ENCODE measurements at places on chromosomes 11 and 22.

GRCh38 chr11:94077552-94078293, 50.9 kb upstream of the PANX1 start:
- DNase-seq = no peak

DNA sequence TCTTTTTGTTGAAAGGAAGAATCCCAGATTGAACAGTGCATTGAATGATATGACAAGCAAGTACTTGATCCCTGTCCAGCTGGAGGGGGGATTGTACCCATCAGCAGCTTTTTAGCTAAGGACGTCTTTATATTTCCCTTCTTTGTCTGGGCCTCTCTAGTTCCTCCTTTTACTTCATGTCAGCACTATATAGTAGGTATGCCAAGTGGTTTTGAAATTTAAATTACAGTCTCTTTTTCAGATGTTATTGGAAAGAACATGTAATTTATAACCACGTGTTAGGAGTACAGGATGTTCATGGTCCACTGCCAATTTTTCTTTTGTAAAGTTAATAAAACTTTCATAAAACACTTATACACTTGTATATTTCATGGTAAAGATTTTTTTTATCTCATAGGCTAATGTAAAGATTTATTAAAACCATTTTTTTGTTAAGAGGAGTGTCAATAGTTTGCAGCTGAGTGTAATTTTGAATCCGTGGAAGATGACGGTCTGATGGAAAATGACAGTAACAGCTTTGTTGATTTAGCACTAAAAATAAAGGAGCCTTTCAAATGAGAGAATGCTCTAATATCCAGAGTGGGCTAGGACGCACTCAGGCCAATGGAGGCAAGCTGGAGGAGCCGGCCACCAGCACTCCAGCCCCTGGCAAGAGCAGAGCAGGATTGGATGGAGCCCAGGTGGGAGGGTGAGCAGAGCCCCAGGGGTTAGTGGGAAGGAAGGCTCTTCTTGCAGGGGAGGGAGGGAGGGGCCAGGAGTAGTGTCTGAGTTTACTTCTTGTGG, 488.3 kb downstream of the INSC start:
- no peak for DNase-seq

DNA sequence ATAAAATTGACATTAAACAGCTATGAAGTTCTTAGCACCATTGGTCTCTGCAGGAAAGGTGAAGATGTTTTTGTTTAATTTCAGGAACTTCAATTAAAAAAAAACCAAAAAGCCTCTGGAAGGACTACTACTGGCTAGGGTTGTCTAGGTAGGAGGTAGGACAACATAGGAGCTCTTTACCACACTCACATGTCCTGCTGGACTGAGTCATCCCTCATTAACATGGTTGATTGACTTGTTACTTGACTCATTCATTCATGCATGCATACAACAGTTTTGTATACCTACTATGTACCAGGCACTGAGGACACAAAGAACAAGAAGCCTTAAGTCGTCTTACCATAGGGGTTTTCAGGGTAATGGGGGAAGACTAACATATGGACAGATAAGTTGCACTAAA, 216.9 kb upstream of the ARHGAP20 start:
- DNase-seq = no peak

DNA sequence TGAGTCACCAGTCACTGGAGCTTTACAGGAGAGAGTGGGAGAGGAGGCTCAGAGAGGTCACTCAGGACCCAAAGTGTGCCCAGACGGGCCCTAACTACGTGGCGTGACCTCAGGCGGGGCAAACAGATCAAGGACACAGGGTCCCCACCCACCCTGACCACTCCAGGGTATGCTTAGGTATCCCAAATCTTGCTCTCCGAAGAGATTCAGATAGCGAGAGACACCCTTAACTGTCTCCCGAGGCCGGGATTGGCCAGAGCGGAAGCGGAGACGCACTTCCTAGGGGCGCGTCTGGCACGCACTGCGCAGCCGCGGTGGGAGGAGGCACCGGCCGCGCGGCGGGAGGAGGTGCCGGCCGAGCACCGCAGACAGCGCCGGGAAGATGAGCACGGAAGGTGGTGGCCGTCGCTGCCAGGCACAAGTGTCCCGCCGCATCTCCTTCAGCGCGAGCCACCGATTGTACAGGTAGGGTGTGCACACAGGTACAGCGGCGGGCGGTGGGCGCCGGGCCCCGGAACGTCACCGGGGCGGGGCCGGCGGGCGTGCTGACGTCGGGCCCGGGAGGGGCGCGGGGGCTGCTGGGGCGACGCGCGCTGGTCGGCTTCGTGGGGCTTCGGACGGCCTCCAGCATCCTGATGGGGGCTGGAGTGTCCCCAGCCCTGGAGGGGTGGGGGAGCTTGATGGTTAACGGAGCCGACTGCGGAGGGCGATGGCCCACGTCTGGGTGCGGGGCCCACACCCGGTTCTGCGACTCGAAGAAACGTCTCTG, at the start of gene PTS:
Gene PTS, plus strand, starts transcription at position 367 of the 769 bp plus-strand sequence. Its CDS starts 16 bp downstream, at position 383.
- peak; percentile 91 for DNase-seq

DNA sequence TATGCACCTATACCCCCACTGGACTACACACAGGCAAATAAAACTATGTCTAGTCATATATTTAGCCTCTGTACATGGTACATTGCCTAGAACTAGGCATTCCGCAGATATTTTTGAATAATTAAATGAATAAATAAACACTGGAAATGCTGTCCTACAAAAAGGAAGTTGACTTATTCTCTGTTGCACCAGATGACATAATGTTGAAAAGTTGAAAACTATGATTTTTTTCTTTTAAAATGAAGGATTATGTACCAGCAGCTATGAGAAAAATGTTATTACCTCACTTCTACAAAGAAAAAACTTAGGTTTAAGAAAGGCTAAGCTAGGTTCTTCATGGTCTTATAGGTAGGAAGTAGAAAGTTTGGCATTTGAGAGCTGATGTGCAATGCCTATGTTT, 856.6 kb downstream of the METTL15 start:
- no peak for DNase-seq

GRCh38 chr11:33258631-33259205, 1.5 kb downstream of the HIPK3 start:
- no peak for DNase-seq

DNA sequence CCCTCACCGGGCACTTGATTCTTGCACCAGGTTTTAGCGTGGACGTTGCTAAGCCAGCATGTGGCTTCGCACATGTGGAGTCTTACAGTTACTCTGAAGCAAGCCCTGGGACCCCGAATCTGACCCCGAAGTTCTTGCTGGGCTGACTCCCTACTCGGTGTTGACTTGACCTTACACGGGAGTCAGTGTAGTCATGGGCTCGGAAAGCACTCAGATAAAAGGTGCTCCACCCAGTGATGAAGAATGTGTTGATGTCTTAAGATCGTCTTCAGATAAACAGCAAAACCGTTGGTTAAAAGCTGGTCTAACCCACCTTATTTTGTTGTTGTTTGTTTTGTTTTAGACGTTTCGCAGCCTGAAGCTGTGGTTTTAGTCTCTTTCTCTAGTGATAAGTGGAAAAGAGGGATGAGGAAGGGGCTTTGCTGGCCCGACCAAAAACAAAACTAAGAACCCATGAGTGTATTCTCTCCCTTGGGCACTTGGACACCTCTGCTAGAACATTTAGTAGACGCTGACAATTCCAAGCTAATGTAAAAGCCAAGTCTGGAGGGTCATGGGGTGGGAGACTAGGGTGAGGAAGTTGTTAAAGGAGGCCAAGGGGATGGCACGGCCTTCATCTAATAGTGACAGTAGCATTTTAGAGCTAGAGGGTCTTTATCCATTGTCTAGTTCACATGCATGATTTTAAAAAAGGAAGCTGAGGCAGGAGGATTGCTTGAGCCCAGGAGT, 69.9 kb downstream of the BCR start:
- no peak for DNase-seq

DNA sequence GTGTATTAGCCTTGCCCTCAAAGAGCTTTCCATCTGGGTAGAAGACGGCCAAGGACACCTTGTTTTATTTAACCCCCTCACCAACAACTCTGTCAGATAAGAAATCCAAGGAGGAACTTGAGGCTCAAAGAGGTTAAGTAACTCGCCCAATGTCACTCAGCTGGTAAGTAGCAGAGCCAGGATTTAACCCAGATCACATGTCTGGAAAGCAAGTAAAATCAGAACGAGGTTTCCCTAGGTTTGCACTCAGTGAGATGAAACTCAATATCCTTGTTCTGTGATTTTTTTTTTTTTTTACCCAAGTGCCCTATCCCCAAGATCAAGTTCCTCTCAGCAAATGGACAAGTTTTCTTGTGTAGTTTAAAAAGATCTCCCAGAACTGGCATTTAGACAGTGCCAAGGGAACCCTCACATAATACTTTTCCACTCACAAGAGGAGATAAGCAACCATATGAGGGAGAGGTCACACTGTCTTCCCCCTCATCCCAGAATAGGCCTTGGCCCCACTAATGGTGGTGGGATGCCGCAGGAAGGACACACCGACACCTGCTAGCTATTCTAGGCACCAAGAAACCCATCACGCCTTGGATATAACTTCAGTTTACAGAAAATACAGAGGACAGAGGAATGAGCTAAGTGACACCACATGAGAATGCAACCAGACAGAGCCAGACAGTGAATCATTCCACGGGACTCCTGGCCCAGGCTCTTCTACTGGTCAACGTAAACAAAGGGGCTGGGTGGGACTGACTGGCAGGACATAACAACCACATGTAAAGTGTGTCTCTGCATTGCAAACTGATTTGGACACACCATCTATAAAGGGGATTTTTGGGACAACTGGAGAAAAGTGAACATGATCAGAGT, 8.6 kb upstream of the ARAP1 start:
- no peak for DNase-seq

DNA sequence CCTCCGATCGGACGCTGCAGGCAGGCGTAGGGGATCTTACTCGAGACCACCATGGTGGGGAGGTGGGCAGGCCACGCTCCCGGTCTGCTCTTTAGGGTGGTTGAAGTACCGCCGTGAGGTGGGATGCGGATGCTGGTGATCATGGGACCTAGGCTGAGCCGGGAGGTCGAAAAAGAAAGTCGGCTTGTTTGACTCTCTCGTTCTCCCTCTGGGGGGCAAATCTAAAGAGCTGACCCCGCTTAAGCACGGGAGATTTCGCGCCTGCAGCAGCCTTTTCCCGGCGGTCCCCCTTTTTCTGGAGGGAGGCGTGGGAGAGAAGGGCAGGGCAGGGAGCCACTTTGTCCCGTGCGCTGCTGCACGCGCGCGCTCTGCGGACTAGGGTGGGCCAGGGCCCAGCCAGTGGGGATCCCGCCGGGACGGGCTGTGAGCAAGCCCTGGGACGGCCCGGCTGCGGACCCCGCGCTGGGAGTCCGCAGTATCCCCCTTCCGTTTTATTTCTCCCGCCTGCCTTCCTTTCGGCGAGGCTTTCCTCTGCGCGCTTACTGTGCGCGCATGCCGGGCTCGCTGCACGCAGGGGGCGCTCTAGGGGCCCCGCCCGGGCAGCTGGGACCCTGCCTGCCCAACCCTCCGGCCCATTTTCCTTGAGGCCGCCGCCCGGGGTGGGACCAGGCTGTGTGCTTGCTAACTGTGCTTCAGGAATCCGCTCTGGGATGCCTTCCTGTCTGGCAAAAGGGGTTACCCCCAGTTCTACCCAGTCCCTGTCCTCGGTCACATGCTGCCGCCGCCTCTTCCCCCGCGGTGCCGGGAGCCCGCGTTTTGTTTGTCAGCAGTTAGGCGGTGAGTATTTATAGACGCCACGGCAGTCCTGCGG, 81.0 kb downstream of the PRR5L start:
- peak; percentile 56 for DNase-seq

- no peak for DNase-seq
Measured at GRCh38 chr11:121131656-121132055, 30.6 kb downstream of the TECTA start.

- DNase-seq = no peak
Measured at GRCh38 chr22:37314315-37315074, 32.2 kb downstream of the CYTH4 start.

- DNase-seq = no peak
Measured at GRCh38 chr22:19669570-19669969, 44.7 kb upstream of the SEPTIN5 start.

DNA sequence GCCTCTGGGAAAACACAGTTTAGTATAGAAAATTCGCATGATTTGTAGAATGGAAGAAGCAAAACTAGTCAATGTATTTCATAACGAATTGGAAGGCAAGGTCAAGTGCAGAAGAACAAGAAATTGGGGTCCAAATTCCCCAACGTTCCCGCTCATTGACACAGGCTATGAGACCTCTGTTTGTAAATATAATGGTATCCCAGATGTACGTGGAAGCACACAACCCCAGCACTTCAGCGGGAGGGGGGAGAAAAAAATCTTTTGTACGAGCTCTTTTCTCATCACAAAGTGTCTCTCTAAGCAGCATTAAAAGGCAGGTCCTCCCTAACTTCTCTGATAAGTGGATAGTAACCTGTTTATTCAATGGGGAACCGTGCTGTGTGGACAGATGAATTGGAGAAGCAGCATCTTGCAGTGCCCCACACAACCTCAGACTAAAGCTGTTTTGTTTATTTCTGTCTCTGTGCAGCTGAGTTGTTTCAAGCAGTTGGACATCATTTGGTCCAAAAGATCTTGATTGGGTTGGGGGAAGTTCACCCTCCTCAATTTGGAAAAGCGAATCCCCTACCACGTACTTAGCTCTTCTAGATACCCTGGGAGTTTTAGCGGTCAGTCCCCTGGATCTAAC, 1.1 kb upstream of the GAB2 start:
- no peak for DNase-seq

GRCh38 chr22:20738394-20739089, 35.4 kb upstream of the SERPIND1 start:
- DNase-seq = no peak

- no peak for DNase-seq
Measured at GRCh38 chr11:125956391-125957134, 10.7 kb downstream of the VSIG10L2 start.

DNA sequence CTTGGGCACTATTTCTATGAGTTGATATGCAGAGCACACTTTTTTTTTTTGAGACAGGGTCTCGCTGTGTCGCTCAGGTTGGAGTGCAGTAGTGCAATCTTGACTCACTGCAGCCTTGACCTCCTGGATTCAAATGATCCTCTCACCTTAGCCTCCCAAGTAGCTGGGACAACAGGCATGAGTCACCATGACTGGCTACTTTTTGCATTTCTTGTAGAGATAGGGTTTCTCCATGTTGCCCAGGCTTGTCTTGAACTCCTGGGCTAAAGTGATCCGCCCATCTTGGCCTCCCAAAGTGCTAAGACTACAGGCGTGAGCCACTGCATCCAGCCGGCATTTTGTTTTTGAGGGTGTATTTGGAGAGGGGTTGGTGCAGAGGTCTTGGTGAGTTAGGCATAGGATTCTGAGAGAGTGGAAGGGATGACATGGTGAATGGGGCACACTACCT, 29.9 kb upstream of the MTCH2 start:
- no peak for DNase-seq

DNA sequence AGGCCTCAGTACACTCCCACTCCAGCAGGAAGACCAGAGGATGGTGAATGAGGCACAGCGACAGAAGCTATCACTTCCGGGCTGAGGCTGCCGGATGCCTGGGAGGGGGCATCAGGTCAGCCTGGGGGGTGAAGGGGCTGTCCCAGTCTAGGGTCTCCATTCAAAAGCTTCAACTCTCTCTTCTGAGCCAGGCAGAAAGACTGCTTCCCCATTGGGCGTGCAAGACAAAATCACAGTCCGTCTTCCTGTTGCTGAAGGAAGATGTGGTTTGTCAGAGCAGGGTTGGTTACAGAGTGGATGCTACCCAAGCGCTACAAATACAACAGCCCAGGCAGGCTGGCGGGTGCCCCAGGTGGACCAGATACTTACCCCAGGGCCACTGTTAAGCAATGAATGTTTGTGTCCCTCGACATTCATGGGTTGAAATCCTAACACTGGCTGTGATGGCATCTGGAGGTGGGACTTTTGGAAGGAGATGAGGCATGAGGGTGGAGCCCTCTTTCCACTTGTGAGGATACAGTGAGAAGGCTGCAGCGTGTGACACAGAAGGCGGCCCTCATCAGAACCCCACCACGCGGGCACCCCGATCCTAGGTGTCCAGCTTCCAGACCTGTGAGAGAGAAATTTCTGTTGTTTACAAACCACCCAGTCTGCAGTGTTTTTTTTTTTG, 12.0 kb downstream of the UPK3A start:
- no peak for DNase-seq
